Fibroblast of villous mesenchyme (primary cell): ENCODE measurements at places on chromosomes 3 and 15.

- DNase-seq: no peak
Measured at GRCh38 chr3:69354948-69355347, 30.9 kb downstream of the FRMD4B start.

DNA sequence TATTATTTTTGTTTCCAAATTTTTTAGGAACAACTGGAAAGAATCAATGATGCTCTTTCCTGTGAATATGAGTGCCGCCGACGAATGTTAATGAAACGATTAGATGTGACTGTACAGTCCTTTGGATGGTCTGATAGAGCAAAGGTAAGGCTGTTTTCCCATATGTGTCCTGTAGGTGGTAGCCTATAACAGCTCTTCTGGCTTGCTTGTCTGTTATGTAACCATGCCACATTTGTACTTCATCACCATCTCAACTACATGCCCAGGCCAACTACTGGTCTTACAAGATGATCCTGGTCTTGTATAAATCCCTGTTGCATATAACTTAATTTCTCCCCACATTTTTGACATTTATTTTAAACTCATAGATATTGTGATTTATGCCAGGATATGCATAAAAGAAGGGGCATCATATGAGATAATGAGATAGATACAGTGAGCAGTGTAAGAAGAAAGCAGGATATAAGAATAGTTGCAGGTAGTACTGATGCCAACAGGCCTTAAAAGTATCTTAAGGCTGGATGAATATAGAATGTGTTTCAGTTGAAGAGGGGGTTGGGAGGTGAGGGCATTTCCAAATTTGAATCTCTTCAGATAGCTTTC, 20.3 kb downstream of the FAM98B start:
- DNase-seq: peak; percentile 66

DNA sequence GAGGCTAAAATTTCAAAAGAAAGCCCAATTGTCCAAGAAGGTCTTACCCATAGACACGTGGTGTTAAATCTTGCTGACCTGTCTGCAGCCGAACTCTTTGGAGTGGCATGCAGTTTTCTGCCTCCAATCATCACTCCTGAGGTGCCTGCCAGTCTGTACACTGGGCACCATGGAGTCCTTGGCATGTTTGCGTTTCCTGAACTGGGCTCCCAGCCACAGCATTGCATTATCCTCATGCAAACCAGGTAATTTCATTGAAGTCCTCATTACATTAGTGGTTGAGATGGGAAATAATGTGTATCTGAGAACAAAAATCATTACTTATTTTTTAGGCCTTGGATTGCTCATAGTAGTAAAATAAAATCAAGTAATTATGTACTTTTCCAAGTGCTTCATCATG, 152.3 kb downstream of the AKAP13 start:
- no peak for DNase-seq

GRCh38 chr3:49619649-49620048, 54.5 kb upstream of the APEH start:
- no peak for DNase-seq

DNA sequence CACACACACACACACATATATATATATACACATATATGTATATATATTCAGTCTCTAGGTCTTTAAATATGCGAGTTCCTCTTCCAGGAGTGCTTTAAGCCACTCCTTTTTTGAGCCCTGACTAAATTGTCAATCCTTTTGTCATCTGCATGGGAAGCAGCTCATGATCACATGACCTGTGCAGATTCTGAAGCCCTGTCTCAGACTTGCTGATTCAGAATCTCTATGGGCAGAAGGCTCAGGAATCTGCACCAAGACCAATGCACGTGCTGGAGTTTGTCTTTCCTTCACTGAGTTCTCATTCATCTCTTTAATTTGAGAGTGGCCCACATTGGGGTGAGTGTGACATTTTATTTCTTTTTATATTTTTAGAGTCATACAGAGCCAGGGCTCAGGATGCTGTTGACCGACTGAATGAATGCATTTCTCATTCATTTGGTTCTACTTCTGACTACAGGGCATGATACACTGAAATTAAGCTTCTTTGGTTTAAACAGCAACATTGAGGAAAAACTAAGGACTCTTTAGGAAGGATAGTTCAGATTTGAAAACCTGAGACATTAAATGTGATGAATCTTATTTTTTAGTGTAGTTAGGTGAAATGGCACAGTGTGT, 307.5 kb downstream of the EDEM1 start:
- DNase-seq: no peak

- no peak for DNase-seq
Measured at GRCh38 chr3:30696896-30697295, 90.5 kb downstream of the TGFBR2 start.

DNA sequence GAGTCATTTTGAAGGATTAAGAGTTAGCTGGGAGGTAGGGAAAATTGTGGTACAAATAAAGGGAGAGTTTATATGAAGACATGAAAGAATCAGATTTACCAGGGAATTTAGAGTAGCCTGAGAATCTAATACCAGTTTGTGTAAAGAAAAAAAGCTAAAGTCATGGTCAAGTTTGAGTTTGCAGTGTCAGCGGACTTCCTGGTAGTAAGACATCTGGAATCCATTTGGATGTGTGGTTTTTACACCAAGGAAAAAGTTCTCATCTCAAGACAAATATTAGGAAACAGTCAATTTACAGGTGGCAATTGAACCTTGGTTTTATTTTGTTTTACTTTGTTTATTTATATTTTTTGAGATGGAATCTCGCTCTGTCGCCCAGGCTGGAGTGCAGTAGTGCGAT, 1.5 kb upstream of the P2RY12 start:
- DNase-seq: peak; percentile 59

- no peak for DNase-seq
Measured at GRCh38 chr15:63395730-63396151, 14.1 kb upstream of the CA12 start.

DNA sequence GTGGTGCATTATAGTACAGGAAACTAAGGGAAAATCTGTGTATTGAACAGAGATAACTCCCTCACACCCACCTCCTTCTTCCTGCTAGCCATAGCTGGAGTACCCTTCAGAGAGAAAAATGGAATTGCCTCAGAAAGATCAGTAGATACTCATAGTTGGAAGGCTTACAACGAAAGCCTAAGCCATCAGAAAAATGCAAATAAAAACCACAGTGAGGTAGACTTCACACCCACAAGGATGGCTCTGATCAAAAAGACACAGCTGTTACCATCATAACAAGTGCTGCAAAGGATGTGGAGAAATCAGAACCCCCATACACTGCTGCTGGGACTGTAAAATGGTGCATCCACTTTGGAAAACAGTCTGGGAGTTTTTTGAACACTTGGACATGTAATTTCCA, 7.4 kb upstream of the DLG1 start:
- peak; percentile 94 for DNase-seq

- DNase-seq: peak; percentile 44
Measured at GRCh38 chr3:4398941-4399245, 68.2 kb downstream of the SUMF1 start.

- peak; percentile 39 for DNase-seq
Measured at GRCh38 chr3:162337630-162338029, 841.0 kb downstream of the OTOL1 start.

GRCh38 chr15:67735896-67736295, 89.4 kb upstream of the SKOR1 start:
- no peak for DNase-seq

DNA sequence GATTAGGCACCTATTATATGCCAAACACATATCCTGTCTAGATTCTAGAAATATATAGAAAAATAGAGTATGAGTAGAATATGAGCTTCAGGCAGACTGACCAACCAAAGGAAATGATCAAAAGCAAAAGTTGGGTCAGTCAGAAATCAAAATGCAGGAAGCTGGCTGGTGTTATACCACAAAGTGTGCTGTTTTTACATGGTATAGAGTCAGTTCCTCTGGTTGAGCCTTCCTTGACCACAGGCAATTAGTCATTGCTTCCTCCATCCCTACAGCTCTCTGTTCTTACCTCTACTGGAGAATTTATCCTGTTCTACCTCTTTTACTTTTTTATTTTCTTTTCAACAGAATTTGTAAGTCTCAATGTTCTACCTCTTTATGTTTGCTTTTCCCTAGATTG, 149.8 kb downstream of the TMCO5A start:
- DNase-seq: no peak

DNA sequence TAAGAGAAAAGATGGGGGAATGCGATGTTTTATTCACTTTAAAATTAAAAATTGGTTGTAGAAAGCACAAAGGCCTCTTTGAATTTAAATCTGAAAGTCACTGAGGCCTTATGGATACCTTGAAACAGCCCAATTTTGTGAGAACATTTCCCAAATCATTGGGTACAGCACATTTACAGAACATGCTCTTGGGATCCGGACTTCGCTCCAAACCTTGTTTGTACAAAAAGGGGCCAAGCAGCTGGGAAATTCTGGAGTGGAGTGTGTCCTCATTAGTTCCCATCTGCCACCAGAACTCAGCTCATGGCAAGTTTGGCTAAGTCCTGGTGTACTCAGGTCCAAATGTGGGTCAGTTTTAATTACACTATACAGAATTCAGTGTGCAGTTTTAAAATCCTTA, 254.2 kb downstream of the ZBTB20 start:
- DNase-seq: no peak

DNA sequence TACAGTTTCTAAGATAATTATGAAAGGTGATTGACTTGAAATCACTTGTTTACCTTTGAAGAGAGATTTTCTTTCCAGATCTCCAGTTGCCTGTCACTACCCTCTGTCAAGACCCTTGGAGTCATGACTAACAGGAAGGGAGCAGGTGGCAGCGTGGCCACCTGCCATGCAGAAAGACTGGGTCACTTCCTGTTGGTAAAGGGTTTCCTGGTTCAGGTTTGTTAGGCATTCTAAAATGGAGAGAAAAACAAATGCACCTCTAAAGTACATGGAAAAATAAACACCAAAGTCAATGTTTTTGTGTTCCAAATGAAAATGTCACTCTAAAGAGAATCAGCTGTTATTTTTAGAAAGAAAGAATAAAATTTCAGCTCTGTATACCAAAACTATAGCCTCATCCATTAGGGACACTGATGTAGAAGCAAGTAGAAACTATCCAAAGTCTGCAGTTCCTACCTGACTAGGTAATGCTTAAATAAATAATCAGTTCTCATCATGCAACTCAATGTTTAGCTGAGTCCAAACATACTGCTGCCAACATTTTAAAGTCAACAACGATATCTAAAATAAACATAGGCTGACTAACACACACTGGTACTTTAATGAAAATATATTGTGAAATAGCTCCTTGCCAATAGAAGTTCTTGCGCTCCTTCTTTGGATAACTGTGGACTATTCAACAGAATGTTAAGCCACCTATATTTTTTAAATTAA, 23.9 kb upstream of the TM4SF1 start:
- DNase-seq: peak; percentile 82

DNA sequence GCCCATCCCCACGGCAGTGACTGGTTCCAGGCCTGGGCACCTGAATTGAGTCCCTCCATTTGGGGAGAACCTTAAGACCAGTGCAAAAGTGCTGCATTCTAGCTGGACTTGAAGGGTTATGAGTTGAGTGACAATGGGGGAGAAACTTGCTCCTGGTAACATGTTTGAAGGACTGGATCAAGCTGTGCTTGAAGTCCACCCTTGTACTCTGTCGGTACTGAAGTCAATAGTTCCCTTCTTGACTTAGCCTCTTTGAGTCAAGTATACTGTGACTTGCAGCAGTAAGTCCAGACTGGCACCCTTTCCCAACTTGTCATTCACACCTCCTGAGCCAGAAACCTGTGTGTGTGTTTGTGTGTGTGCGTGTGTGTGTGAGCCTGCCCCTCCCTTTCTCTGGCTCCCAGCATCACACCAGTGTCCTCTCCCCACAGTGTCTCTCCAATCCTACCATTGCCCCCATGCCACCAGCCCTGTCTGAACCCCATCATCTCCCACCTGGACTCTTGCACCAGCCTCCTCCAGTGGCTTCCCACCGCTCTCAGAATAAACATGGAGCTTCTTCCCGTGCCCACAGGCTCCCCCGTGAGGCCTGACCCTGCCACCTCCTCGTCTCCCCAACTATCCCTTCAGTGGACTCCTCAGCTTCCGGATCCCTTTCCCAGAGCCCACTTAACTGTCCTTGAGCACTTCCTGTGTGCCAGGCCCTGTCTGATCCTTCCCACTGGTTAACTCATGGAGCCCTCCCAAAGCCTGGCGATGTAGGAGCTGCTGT, 10.2 kb upstream of the FBLN2 start:
- DNase-seq: no peak

DNA sequence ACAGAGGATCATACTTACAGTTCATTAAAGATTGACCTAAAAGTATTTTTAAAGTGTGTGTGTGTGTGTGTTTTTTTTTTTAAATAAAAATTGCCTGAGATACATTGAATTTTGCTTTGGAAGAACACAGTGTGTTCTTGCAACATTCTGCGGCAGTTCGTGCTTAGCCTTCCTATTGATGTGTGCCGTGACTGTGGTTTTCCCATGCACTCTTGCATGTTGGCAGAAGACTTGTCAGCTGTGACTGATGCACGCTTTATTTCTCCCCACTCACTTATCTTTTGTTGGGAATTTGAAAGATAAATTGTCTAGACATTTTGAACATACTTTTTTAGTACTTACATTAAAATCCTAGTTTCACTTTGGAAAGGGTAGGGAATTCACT, 136.3 kb upstream of the LRRFIP2 start:
- DNase-seq: peak; percentile 44

- DNase-seq: no peak
Measured at GRCh38 chr15:74727727-74728126, 2.4 kb upstream of the CYP1A1 start.

- no peak for DNase-seq
Measured at GRCh38 chr15:33158366-33158765, 36.1 kb downstream of the FMN1 start.

DNA sequence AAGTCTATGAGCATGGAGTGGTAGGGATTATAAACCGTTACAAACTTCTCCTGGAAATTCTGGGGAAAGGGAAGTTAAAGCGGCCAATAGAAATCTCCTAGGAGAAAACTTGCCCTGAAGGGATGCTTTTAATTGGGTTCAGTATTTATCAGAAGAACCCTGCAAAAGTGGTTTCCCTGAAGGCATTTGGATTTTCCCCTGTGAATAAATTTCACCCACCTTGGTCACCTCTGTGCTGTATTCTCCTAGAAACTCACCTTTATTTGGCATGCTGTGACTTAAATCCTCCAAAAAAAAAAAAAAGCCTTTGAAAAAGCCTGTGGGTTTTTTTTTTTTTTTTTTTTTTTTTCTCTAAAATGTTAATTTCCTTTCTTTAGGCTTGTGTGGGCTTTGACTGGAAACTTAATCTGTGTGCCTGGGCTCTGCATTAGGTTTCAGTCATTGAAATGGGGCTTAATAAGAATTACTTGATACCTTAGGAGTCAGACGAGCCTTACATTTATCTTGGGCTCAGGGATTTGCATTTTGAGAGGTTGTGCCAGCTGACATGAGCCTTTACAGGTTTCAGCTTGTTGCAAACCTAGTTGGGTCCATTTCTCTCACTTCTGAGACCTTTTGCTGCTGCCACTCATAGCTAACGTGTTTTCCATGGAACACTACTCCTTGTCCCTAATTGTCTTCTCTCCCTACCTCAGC, 22.0 kb downstream of the TGFBR2 start:
- DNase-seq: no peak

GRCh38 chr15:89693696-89694095, 3.1 kb downstream of the WDR93 start:
- DNase-seq: peak; percentile 20
